ENCODE measurements at places on chromosomes 1 and 21. TPM values are rescaled to one million over a fixed set of nuclear protein-coding genes. Genes with fewer than 3 reads are reported as not detected.

GRCh38 chr1:204716660-204717059 lies 31.1 kb upstream of the LRRN2 start:
- no peak for DNase-seq

GRCh38 chr21:31103163-31103562 lies 64.9 kb upstream of the KRTAP19-8 start:
- peak; percentile 14 for DNase-seq

GRCh38 chr1:6028042-6028850 lies 17.4 kb upstream of the KCNAB2 start:
- DNase-seq, result no peak

DNA sequence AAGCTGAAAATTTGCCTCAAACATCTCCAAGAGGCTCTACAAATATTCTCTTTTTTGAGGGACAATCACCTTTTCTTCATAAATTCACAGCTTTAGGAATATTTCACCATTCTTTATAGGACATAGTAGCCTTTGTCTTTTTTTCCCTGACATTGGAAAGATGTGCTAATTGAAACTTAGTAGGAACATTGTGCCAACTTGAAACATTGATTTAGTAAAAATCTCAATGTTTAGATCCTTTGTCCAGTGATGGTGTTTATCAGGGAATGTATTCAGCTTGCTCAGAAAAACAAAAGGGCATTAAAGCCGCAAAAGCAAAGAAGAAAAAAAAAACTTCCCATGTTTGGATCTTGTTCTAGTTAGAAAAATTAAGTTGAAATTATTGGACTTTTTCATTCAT lies 52.1 kb downstream of the DPT start:
- no peak for DNase-seq

- DNase-seq, result no peak
Observed at GRCh38 chr1:75845576-75845975, 48.9 kb downstream of the MSH4 start.

- DNase-seq, result no peak
Observed at GRCh38 chr1:111789666-111790316, 34.1 kb downstream of the DDX20 start.

- no peak for DNase-seq
Observed at GRCh38 chr1:231000639-231001038, 21.7 kb downstream of the ARV1 start.

- no peak for DNase-seq
Observed at GRCh38 chr1:16127676-16128337, 28.1 kb downstream of the EPHA2 start.

DNA sequence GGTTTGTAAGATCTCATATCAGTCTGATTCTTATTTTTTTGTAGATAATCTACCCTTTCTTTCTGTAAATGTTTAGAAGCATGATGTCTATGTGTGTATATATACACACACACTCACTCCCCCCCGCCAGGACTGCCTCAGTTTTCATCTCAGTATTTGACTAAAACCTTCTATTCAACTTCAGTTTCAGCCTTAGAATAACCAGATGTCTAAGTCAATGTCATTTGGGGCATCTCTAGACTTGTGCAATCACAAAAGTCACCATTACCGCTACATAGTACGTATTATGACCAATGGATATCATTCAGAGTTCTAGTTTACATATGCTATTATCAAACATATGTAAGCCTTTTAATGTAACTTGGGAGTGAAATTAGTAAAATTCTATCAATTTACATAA lies 53.3 kb upstream of the BOLA1 start:
- peak; percentile 49 for DNase-seq

Gene LCE1A
- not detected for total RNA-seq

- no peak for DNase-seq
Observed at GRCh38 chr1:53368314-53369033, 40.6 kb upstream of the LRP8 start.
